ENCODE measurements at places on chromosomes 7 and 10. TPM values are rescaled to one million over a fixed set of nuclear protein-coding genes. Genes with fewer than 3 reads are reported as not detected.

DNA sequence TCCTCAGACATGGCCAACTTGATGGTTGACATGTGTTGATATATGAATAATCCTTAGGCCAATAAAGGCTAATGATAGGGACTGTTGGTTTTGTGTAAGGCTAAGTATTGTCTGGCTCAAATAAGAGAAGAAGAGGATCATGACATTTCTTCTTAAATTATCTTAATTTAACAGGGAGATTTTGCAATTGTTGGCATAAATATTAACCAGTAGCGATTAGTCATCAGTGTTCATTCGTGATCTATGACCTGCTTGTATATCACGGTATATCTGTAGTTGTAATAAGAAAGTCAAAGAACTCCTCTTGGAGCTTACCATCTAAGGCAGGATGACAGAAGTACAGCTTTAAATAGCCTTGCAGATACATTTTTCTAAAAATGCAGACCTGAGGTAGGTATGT is 196.4 kb downstream of the CREB5 start:
- H3K27me3 ChIP-seq, result peaks cover 12% of the 10 kb centered on the region
- no peak overlapping the region for H3K27ac ChIP-seq
- no peaks in the 10 kb centered on the region for H3K36me3 ChIP-seq
- no peak for DNase-seq

DNA sequence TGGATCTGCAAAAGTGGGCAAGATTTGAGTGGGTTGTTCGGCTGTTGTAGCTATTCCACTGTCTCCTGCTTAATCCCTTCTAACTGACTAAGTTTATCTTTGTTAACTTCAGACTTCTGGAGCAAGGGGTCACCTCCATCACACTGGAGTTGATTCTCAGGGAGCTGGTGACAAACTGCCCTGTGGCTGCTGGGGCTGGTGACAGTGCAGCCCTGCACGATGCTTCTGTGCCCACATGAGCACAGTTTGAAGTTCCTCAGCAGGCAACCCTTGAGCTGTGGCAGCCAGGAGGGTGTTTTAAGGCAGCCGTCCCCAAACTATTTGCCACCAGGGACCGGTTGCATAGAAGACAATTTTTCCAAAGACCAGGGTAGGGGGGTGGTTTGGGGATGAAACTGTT is 40.5 kb downstream of the ADRB1 start:
- H3K4me3 ChIP-seq, result no peak overlapping the region
- H3K36me3 ChIP-seq, result no peaks in the 10 kb centered on the region
- H3K4me1 ChIP-seq, result no peaks in the 10 kb centered on the region

The OR2A42 gene
- not detected for polyA plus RNA-seq

DNA sequence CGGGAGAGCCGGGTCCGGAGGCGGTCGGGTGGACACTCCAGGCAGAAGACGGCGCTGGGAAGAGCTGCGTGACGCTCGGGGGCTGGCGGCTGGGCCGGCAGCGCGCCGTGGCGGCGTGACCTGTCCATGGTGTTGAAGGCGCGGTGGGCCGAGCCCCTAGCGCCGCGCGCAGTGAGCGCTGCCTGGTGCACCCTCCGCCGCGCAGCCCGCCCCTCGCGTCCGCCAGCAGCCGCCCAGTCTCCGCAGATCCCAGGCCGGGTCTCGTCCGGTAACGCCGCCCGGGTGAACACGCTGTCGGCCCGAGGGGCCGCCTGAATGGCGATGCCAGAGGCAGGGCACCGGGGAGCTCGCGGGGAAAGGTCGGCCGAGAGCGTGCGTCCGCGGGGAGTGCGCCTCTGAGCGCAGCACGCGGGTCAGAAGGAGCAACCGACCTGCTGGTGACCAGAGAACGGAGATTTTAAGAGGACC is 657 bp upstream of the TMEM178B start:
- DNase-seq, result peak; percentile 15
- peaks cover 2% of the 10 kb centered on the region for H3K36me3 ChIP-seq
- peak overlapping the region; percentile 93 for H3K4me3 ChIP-seq
- H3K4me1 ChIP-seq, result peaks cover 36% of the 10 kb centered on the region

- H3K4me3 ChIP-seq, result no peak overlapping the region
- peaks cover 2% of the 10 kb centered on the region for H3K4me1 ChIP-seq
- no peak overlapping the region for H3K27ac ChIP-seq
- DNase-seq, result no peak
- no peaks in the 10 kb centered on the region for H3K36me3 ChIP-seq
- H3K27me3 ChIP-seq, result peaks cover under 1% of the 10 kb centered on the region
Measured at GRCh38 chr7:37815671-37816371, 32.6 kb upstream of the NME8 start.

The CYP3A5 gene
- 0.14 TPM for polyA plus RNA-seq

The VCL gene
- polyA plus RNA-seq, result 9.0 TPM

The LRRN3 gene
- 127 TPM for polyA plus RNA-seq

- H3K36me3 ChIP-seq, result no peaks in the 10 kb centered on the region
- H3K4me1 ChIP-seq, result no peaks in the 10 kb centered on the region
- no peak overlapping the region for H3K27ac ChIP-seq
- H3K27me3 ChIP-seq, result no peaks in the 10 kb centered on the region
- H3K4me3 ChIP-seq, result no peak overlapping the region
Measured at GRCh38 chr7:138889582-138890498, 91.3 kb downstream of the KIAA1549 start.

GRCh38 chr7:131279044-131279443 is 48.6 kb upstream of the MKLN1 start:
- DNase-seq, result no peak
- no peaks in the 10 kb centered on the region for H3K36me3 ChIP-seq
- H3K4me3 ChIP-seq, result no peak overlapping the region
- peak overlapping the region; percentile 84 for H3K27ac ChIP-seq
- H3K27me3 ChIP-seq, result peaks cover 1% of the 10 kb centered on the region
- H3K4me1 ChIP-seq, result no peaks in the 10 kb centered on the region

GRCh38 chr10:126065751-126066377 is 169.5 kb downstream of the FANK1 start:
- no peaks in the 10 kb centered on the region for H3K4me1 ChIP-seq
- no peak overlapping the region for H3K27ac ChIP-seq
- no peaks in the 10 kb centered on the region for H3K36me3 ChIP-seq
- no peak overlapping the region for H3K4me3 ChIP-seq
- no peak for DNase-seq

The CYP2C19 gene
- not detected for polyA plus RNA-seq

- H3K4me3 ChIP-seq, result no peak overlapping the region
- H3K4me1 ChIP-seq, result peaks cover 72% of the 10 kb centered on the region
- peak; percentile 44 for DNase-seq
- peak overlapping the region; percentile 91 for H3K27ac ChIP-seq
Measured at GRCh38 chr7:105675934-105676371, 94.7 kb upstream of the EFCAB10 start.

The CFAP58 gene
- polyA plus RNA-seq, result not detected

- H3K27me3 ChIP-seq, result peaks cover 19% of the 10 kb centered on the region
- H3K4me3 ChIP-seq, result no peak overlapping the region
- peaks cover 4% of the 10 kb centered on the region for H3K4me1 ChIP-seq
- no peak overlapping the region for H3K27ac ChIP-seq
- DNase-seq, result no peak
Measured at GRCh38 chr7:8255680-8256655, 6.0 kb downstream of the ICA1 start.

The MMP21 gene
- not detected for polyA plus RNA-seq

The UNCX gene
- polyA plus RNA-seq, result not detected

The TCAF2 gene
- polyA plus RNA-seq, result 9.2 TPM

DNA sequence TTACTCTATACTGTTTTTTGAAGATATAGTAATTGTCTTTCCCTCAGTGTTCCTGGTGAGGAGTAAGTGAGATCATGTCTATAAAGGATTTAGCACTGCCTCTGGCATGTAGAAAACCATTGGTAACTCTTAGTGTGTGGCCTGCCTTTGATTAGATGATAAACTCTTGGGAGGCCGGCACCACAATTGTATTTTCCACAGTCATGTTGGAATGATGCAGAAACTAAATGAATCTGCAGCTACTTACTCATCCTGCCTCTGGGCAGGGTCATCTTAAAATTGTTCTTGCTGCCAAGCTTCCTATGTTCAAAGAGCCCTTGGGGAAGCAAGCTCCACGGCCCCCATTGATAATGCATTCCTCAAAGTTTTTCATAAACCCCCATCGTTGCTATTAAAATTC is 204.6 kb downstream of the ANKRD7 start:
- no peak overlapping the region for H3K4me3 ChIP-seq
- H3K4me1 ChIP-seq, result no peaks in the 10 kb centered on the region
- DNase-seq, result no peak
- H3K36me3 ChIP-seq, result no peaks in the 10 kb centered on the region
- H3K27ac ChIP-seq, result no peak overlapping the region
- no peaks in the 10 kb centered on the region for H3K27me3 ChIP-seq

The RSU1 gene
- 127 TPM for polyA plus RNA-seq

DNA sequence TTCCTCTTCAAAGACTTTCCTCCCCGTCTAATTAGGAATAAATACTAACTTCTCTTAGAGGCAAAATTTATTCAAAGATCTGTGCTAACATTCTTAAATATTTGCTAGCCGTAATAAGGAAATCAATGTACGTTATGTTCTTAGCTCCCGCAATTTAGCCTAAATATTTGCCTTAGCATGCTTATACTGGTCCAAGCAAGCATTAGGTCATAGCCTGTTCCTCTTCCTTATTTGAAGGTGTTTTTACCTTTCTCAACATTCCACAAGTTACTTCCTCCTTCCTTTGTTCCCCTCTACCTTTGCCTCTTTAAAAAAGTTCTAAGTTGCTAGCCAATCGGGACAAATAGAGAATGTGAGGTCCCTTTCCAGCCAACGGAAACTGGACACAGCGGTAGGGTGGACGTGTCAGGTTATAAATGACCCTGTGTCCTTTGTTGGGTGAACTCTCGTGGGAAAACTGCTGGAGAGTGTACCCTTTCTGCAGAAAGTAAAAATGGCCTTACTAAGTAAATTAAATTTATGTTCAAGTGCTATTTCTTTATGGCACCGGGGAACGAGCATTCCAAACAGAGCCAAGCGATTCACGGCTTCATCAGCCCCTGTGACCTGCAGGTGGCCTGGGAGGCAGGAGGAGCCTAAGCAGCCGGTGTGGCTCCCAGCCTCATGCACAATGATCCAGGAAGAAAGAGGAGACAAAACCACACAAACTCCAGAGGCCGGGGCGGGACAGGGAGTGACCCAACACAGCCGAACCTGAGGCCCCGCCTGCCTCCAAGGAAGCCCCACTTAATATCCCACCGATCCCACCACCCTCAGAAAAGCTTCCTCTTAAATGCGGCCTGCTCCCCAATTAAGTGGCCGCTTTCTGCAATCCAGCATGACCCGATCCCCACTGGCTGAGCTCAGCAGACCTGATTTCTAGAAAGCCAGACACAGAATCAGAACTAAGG is 67.0 kb downstream of the ZRANB1 start:
- H3K4me3 ChIP-seq, result no peak overlapping the region
- no peak overlapping the region for H3K27ac ChIP-seq

The DRGX gene
- not detected for polyA plus RNA-seq

The OR13A1 gene
- 0.15 TPM for polyA plus RNA-seq

All from naive thymus-derived CD8-positive, alpha-beta T cell (primary cell).